ENCODE measurements at places on chromosomes 1 and 21.

DNA sequence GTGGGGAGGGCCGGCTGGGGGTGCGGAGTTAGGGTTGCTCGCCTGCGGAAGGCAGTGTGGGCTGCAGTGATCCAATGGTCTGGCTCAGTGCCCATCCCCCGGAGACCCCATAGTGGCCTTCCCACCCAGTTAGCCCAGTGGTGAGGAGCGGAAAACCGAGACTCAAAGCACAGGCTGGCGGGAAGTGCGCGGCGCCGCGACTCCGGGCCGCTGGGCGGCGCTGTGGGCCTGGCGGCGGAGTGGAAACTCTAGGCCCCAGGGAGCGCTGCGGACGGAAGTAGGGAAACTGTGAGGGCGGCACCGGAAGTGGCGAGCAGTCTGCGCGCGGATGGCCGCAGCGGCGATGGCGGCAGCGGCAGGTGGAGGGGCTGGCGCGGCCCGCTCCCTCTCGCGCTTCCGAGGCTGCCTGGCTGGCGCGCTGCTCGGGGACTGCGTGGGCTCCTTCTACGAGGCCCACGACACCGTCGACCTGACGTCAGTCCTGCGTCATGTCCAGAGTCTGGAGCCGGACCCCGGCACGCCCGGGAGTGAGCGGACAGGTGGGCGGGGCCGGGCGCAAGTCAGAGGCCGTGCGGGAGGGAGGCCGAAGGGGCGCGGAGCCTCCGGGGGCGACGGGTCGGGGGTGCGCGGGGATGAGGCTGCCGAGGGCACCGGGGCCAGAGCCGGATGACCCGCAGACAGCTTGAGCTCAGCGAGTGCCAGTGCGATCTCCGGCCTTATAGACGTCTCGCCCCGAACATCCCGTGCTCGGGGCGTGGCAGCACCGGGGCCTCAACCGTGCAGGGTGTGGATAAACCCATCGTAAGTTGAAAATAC is at the start of gene ADPRS:
TSS of gene ADPRS (plus strand) at position 316 of the 816 bp plus-strand sequence. CDS start at position 329, 13 bp downstream.
- DNase-seq: peak; percentile 71

GRCh38 chr21:42443181-42443785 is 39.6 kb downstream of the UBASH3A start:
- DNase-seq: no peak

- no peak for DNase-seq
Observed at GRCh38 chr1:58839846-58840835, 56.3 kb upstream of the JUN start.

DNA sequence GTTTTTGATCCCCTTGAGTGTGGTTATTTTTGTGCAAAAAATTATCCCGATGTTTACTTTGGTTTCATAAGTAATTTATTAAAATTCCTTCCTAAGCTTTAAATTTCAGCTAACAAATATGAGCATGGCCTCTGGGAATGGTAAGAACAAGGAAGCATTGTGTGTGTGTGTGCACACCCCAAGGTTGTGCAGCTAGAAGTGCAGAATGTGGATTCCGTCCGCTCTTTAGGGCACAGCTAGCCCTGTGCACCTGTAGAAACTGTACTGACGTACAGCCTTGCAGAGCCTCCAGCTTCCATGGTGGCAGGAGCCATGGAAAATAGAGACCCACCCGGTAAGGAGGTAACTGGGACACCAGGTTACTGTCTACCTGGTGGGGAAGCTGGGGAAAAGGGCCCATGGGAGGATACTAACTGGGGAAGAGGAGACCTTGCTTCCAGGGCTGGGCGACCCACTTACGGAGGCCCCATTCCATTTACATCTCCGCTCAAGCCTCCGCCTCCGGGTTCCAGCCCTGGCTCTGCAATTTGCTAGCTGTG is 54.7 kb downstream of the B3GALT5 start:
- DNase-seq: no peak

- no peak for DNase-seq
Observed at GRCh38 chr1:19427087-19427781, 58.1 kb downstream of the CAPZB start.
